Posterior cingulate gyrus (tissue), 11 donors: ENCODE measurements at places on chromosomes 7 and 10.

- DNase-seq = no peak
Observed at GRCh38 chr10:2326411-2326810, 589.1 kb upstream of the ADARB2 start.

GRCh38 chr10:48429309-48429708 lies 122.8 kb downstream of the MAPK8 start:
- no peak for DNase-seq

GRCh38 chr7:105786520-105787470 lies 89.6 kb downstream of the ATXN7L1 start:
- no peak for DNase-seq

DNA sequence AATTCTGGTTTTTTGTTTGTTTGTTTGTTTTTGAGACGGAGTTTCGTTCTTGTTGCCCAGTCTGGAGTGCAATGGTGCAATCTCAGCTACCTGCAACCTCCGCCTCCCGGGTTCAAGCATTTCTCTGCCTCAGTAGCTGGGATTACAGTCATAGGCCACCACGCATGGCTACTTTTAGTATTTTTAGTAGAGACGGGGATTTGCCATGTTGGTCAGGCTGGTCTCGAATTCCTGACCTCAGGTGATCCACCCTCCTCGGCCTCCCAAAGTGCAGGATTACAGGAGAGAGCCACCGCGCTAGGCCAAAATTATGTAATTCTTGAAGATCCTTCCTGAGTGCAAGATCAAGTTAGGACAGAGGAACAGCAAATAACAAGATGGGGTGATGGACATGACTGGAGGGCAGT lies 719 bp downstream of the ZNF33B start:
- DNase-seq = no peak

DNA sequence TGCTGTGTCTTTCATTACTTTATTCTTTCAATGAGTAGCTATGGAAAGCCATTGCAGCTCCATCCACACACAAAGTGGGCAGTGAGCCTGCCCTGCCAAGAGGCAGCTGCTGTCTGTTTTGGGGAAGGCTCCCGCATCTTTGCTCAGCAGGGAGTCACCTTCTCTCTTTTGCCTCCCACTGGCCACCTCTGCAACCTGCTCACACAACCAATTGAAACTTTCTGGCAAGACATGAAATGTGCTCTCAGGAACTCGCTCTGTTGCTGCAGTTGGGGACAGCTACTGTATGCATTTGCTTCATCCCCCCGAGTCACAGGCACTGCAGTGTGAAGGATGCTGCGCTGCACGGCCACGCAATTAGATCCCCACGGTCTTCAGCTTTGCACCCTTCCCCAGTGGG lies 244.8 kb upstream of the NFE2L3 start:
- no peak for DNase-seq

DNA sequence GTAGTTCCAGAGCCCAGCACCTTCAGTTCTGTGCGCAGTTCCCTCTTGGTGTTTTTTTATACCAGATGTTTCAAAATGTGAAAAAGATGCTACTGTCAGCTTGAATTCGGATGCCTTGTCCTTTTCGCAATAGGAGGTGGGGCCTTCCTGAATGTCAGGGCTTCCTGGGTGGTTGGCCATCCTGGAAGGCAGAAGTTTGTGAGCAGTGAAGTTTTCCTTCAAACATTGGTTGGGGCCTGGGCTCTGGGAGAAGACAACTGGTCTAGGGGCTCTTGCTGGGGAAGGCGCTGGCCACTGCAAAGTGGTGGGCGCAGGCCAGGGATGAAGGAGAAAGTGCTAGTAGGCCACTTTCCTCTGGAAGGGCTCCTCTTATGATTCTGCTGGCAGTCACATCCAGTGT lies 56.8 kb upstream of the JAZF1 start:
- DNase-seq = no peak

GRCh38 chr7:47887016-47887640 lies 61.1 kb downstream of the PKD1L1 start:
- DNase-seq = no peak
